ENCODE measurements at places on chromosomes 16 and 17. TPM values are rescaled to one million over a fixed set of nuclear protein-coding genes. Genes with fewer than 3 reads are reported as not detected.

DNA sequence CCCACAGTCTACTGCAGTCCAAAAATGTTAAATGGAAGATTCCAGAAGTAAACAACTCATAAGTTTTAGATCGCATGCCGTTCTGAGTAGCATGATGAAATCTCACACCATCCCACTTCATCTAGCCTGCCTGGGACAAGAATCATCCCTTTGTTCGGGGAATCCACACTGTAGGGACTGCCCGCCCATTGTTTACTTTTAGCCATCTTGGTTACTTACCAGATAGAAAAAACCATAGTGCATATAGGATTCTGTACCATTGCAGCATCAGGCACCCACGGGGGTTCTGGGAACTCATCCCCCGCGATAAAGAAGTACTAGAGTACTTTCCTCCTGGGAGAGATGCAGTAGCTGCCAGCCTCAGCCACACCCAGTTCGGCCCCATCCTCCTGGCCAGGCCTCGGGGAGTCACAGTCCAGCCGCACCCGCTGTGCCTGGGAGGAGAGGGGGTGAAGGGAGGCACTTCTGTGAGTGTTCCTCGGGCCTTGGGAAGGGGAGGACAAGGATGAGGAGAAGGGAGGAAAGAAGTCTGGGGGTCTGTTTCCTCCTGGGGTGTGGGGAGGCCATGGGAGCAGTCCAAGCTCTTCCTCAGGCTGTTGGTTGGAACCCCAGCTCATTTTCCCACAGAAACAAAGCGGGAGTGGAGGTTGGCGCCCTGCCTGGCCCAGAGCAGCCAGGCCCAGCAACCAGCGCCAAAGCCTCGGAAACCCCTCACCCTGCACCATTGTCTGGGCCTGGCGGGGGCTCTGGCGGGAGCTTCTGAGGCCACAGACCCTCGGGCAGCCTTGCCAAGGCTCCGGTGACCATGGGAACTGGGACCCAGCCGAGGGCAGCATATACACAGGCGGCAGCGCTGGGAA lies 8.9 kb downstream of the TRIM47 start:
- no peaks in the 10 kb centered on the region for H3K36me3 ChIP-seq
- peak; percentile 71 for DNase-seq
- H3K27me3 ChIP-seq: no peaks in the 10 kb centered on the region
- H3K4me1 ChIP-seq: peaks cover 46% of the 10 kb centered on the region

- no peak for DNase-seq
- H3K36me3 ChIP-seq: no peaks in the 10 kb centered on the region
- no peak overlapping the region for H3K27ac ChIP-seq
Observed at GRCh38 chr17:79039171-79039570, 15.2 kb downstream of the C1QTNF1 start.

- H3K27me3 ChIP-seq: peaks cover 19% of the 10 kb centered on the region
- H3K4me1 ChIP-seq: peaks cover 12% of the 10 kb centered on the region
- no peak overlapping the region for H3K27ac ChIP-seq
- no peak overlapping the region for H3K4me3 ChIP-seq
- DNase-seq: no peak
- no peaks in the 10 kb centered on the region for H3K36me3 ChIP-seq
Observed at GRCh38 chr17:63987221-63988126, 10.7 kb upstream of the PRR29 start.

DNA sequence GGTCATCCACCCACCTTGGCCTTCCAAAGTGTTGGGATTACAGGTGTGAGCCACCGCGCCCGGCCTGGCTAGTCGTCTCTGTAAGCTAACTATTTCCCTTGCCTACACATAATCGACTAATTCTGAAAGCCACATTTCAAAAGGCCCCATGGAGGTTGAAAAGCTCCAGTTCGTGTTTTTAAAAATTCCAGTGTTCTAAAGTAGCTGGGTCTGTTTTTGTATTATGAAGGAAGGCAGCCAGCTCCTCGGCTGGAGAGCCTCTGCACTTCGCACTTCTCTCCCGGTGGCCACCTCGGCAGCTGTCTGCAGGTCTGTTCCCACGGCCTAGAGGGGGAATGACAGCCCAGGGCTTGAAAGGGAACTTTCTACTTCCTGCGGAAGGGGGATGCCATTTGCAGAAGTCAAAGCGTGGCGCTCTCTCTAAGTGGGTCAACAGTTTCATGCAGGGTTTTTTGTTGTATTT lies 16.9 kb downstream of the HASPIN start:
- H3K4me3 ChIP-seq: no peak overlapping the region
- H3K4me1 ChIP-seq: peaks cover 8% of the 10 kb centered on the region
- H3K36me3 ChIP-seq: no peaks in the 10 kb centered on the region

C16orf86 gene
- total RNA-seq: 7.1 TPM

- H3K27me3 ChIP-seq: peaks cover 4% of the 10 kb centered on the region
- H3K4me1 ChIP-seq: no peaks in the 10 kb centered on the region
- H3K27ac ChIP-seq: no peak overlapping the region
- no peak for DNase-seq
- H3K4me3 ChIP-seq: no peak overlapping the region
Observed at GRCh38 chr17:39782980-39783379, 45.2 kb downstream of the GRB7 start.

GRCh38 chr17:77846531-77847085 lies 111.9 kb upstream of the TNRC6C start:
- no peaks in the 10 kb centered on the region for H3K27me3 ChIP-seq
- H3K4me3 ChIP-seq: no peak overlapping the region

DNA sequence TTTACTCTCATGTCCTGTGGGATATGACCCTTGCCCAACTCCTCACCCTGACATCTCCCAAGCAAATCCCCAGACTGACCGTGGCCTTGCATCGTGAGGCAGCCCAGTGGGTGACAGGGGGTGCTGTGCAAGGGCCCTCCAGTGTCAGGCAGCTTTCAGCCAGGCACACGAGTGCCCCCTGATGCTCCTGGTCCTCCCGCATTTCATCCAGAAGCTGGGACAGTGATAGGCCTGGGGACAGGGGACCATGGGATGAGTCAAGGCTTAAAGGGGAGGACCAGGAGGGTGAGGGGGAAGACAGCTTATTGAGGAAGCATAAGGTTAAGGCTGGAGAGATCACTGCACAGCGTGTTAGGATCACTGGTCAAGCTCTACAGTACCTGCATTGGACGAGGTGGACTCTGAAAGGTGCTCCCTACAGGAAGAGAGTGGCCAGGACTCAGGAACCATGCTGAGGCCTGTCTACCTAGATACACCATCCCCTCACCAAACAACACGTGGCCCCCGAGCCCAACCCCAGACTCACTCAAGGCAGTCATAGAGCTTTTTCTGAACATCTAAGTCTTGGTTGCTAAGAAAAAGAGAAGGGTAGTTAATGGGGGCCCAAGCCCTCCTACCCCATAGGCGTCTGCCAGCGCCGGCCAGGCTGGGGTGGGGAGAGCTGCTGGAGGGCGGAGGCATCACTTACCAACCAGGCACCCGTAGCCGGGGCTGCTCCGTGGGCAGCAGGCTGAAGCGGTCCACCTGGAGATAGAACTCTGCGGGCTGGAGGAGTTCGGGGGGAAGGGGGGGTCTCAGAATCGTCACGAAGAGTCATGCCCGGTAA lies 998 bp downstream of the ACD start:
- peaks cover 18% of the 10 kb centered on the region for H3K27me3 ChIP-seq
- H3K36me3 ChIP-seq: no peaks in the 10 kb centered on the region
- peak overlapping the region; percentile 84 for H3K4me3 ChIP-seq
- DNase-seq: no peak
- peak overlapping the region; percentile 93 for H3K27ac ChIP-seq

DNA sequence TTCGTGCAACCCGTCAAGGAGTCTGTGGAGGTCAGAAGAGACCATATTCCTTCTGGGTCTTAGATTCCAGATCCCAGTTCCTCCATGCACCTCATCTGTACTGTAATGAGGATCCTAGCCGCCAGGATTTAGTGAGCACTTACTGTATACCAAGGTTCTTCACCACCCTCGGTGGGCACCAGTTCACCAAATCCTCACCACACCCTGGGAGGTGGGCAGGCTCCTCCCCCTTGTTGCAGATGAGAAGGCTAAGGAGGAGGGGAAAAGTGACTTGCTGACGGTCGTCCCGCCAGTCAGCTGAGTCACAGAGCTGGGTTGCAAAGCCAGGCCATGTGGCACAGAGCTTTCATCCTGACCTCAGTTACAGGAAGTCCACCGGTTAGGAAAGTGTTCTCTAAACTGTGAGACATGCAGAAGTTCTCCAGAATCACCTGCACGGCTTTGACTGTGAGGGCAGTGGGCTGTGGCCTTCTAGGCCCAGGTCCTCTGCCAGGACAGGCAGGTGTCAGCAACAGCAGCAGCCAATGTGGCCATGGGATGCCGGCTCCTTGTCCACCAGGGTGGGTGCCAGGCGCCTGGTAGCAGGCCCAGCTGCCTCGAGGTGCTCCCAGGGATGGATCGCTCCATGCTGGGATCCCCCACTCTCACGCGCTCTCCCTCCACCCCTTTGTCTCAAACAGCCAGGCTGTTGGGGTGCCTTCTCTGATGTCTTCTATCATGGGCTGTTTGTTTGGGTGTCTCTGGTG lies 240.3 kb upstream of the GSE1 start:
- peak overlapping the region; percentile 79 for H3K27ac ChIP-seq
- peaks cover 51% of the 10 kb centered on the region for H3K4me1 ChIP-seq
- H3K27me3 ChIP-seq: no peaks in the 10 kb centered on the region
- no peak overlapping the region for H3K4me3 ChIP-seq
- H3K36me3 ChIP-seq: no peaks in the 10 kb centered on the region

TSNAXIP1 gene
- 0.55 TPM for total RNA-seq

DNA sequence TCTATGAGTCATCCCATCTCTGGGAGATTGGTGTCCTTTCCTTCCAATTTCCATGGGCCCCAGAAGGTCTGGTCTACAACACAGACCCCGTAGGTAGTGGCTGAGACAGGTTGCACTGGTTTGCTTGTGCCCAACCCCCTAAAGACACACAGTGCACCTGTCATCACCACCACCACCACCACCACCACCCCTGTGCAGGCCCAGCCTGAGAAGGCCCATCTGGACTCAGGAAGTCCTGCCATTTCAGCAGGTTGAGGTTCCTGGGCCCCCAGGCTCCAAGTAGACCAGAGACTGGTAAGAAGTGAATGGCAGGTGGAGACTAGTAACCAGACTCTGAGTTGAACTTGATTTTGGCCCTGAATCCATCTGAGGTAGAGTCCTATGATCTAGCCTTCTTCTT lies 25.9 kb upstream of the PHB1 start:
- DNase-seq: no peak
- H3K4me1 ChIP-seq: no peaks in the 10 kb centered on the region
- peaks cover 49% of the 10 kb centered on the region for H3K27me3 ChIP-seq
- no peaks in the 10 kb centered on the region for H3K36me3 ChIP-seq
- no peak overlapping the region for H3K27ac ChIP-seq

MYH1 gene
- 0.16 TPM for total RNA-seq

DNA sequence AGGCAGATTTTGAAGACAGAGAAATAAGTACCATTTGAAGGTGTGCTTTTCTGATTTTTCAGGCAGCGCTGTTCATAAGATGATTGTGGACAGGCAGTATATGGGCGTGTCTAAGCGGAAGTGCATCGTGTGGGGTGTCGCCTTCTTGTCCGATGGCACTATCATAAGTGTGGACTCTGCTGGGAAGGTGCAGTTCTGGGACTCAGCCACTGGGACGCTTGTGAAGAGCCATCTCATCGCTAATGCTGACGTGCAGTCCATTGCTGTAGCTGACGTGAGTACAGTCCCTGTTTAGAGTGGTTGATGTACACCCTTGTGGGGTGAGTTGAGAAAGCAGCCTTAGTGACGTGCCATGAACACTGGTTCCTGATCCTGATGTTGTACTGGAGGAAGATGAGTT lies 10.7 kb downstream of the UTP4 start:
- H3K36me3 ChIP-seq: no peaks in the 10 kb centered on the region
- no peaks in the 10 kb centered on the region for H3K27me3 ChIP-seq
- H3K4me3 ChIP-seq: no peak overlapping the region
- no peak overlapping the region for H3K27ac ChIP-seq

- H3K4me1 ChIP-seq: peaks cover 26% of the 10 kb centered on the region
- no peak overlapping the region for H3K4me3 ChIP-seq
- no peaks in the 10 kb centered on the region for H3K27me3 ChIP-seq
- H3K36me3 ChIP-seq: no peaks in the 10 kb centered on the region
Observed at GRCh38 chr16:85360323-85361277, 248.3 kb upstream of the CIBAR2 start.

DNA sequence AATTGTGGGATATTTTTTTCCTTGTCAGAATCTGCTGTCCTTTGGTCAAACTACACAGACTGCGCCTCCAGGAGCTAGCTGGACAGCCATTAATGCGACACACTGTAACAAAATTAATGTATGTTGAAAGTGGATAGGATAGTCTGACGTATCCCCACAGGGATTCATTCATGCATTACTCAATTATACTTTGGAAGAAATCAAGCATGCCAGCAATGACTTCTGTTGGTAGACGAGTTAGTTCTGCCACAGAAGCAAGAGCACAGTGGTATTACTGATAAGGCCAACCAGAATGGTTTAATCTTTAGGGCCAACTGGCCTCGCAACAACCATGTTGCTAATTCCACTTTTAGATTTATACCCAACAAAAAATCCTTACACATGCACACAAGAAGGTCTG lies 106.4 kb upstream of the TOB1 start:
- H3K27ac ChIP-seq: no peak overlapping the region
- peaks cover 3% of the 10 kb centered on the region for H3K4me1 ChIP-seq
- no peak overlapping the region for H3K4me3 ChIP-seq
- H3K36me3 ChIP-seq: peaks cover 45% of the 10 kb centered on the region
- H3K27me3 ChIP-seq: no peaks in the 10 kb centered on the region
- DNase-seq: no peak

- H3K27ac ChIP-seq: no peak overlapping the region
- no peaks in the 10 kb centered on the region for H3K36me3 ChIP-seq
- peaks cover 23% of the 10 kb centered on the region for H3K4me1 ChIP-seq
- no peaks in the 10 kb centered on the region for H3K27me3 ChIP-seq
Observed at GRCh38 chr16:50263940-50264929, 2.1 kb upstream of the ADCY7 start.

DNA sequence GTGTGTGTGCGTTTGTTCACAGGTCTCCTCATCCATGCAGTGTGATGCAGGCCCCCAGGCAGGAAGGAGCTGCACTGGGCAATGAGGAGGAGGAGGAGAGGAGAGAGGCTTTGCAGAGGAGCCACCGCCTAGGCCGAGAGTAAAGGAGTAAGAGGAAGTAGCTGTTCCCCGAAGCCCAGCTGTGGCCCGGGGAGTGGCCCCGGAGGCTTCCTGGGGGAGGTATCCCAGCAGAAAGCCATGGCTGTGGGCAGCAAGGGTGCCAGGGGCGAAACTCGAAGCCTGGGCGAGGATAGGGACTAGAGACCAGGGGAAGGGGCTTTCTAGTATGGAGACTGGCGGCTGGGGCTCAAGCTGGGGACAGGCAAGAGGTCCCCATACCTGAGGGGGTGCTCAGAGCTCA lies 12.2 kb downstream of the C16orf95 start:
- no peak overlapping the region for H3K27ac ChIP-seq
- no peaks in the 10 kb centered on the region for H3K36me3 ChIP-seq
- peaks cover 6% of the 10 kb centered on the region for H3K4me1 ChIP-seq
- H3K27me3 ChIP-seq: no peaks in the 10 kb centered on the region
